ENCODE measurements at places on chromosomes 3 and 15.
A peak's percentile ranks its signal among the peaks of the same experiment; 100 is the strongest.

- no peaks in the 10 kb centered on the region for H3K27me3 ChIP-seq
- H3K4me3 ChIP-seq: no peak overlapping the region
- no peaks in the 10 kb centered on the region for H3K36me3 ChIP-seq
Measured at GRCh38 chr3:32435911-32436815, 44.5 kb downstream of the CMTM7 start.

DNA sequence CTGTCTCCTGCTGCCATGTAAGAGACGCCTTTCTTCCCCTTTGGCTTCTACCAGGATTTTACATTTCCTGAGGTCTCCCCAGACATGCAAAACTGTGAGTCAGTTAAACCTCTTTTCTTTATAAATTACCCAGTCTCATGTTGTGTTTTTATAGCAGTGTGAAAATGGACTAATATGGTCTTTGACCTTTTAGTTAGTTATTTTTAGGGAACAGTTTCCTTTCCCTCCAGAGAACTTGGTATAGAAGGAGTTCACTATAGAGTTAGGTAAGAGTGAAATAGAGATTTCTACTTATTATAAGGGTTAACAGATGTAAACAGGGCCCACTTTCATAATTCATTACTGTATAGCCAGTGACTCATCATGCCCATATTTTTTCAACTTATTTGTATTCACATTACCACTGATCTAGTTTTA lies 170.9 kb downstream of the UNC13C start:
- H3K27ac ChIP-seq: no peak overlapping the region
- DNase-seq: no peak

DNA sequence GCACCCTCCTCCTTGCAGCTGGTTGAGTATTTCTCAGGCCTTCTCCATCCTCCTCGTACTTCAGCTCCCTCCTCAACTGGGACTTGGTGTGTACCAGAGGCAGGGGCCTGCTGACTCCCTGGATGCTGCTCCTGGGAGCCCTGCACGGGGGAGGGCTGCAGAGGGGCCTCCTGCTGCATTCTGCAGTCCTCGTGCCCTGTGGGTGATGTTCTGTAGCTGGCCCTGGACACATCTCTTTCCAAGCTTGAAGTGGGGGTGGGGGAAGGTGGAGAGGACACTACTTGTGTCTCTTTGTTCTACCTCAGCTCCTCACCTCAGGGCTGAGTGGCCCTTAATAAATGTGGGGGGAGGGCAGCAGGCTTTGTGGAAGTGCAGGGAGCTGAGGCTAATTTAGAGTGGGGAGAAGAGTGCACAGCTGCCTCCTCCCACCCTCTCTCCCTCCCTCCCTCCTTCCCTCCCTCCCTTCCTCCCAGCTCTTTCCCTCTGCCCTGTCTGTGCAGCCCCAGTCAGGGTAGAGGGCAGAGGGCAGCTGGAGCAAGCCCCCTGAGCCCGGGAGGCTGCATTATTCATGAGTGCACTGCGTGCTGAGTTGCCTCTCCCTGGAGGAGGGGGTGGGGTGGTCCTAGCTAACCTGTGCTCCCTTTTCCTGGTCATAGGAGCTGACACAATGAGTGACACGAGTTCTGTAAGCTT lies 3.7 kb upstream of the GRM2 start:
- H3K4me3 ChIP-seq: no peak overlapping the region
- H3K27ac ChIP-seq: no peak overlapping the region
- DNase-seq: peak; percentile 47
- H3K4me1 ChIP-seq: peaks cover 43% of the 10 kb centered on the region

GRCh38 chr3:23619705-23620637 lies 185.8 kb upstream of the UBE2E1 start:
- no peaks in the 10 kb centered on the region for H3K36me3 ChIP-seq
- H3K4me1 ChIP-seq: no peaks in the 10 kb centered on the region
- DNase-seq: no peak
- H3K27me3 ChIP-seq: no peaks in the 10 kb centered on the region

DNA sequence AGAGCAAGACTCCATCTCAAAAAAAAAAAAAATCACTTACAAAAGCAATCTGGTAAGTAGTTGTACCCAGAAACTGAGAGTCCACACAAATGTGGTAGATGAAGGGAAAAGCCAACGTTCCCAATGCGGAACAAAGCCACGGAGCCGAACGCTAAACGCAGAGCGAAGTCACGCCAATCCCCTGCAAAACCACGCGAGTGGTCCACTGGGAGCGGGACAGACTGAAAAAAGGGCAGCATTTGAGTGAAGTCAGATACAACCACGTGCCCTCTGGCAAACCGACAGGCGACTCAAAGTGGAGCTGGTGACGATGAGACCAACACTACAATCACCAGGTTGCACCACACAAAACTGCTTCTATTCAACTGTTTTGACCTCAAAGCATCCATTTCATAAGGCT lies 246.1 kb upstream of the LYSMD4 start:
- H3K27me3 ChIP-seq: no peaks in the 10 kb centered on the region
- no peaks in the 10 kb centered on the region for H3K36me3 ChIP-seq
- H3K4me1 ChIP-seq: peaks cover 6% of the 10 kb centered on the region
- no peak overlapping the region for H3K27ac ChIP-seq
- H3K4me3 ChIP-seq: no peak overlapping the region

DNA sequence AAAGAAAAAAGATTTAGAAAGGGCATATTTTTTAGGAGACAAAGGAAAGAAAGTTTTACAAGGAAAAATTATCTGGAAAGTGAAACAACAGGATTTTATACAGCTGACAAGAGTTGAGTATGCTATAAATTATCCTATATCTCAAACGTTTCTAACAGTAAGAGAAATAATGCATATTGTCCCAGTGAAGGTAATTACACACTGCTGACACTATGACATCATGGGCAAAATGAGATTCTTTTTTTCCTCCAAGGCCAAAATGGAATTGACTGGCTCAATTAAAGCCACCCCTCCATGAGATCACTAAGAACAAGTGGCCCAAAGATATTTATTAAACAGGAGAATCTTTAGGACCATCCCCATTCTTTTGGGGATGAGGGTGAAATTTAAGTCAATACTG lies 72.0 kb upstream of the CDIN1 start:
- DNase-seq: no peak
- H3K4me1 ChIP-seq: no peaks in the 10 kb centered on the region
- no peaks in the 10 kb centered on the region for H3K36me3 ChIP-seq

DNA sequence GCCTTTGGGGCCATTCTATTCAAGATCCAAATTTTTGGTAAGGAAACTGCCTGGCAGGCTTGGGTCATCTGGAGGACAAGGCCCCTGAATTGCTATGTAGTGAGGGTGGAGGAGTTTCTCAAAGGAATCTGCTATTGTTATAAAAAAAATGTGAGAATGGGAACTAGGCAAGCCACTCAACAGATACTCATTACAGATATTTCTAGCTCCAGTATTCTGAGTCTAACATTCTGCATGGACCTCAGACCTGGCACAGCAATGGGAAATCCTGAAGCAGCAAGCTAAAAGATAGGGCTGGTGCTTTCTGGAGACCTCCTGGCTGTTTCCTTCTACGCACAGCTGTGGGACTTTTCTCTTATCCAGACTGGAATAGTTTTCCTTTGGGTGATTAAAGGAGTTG lies 430.7 kb upstream of the RBMS3 start:
- no peaks in the 10 kb centered on the region for H3K36me3 ChIP-seq
- H3K4me1 ChIP-seq: no peaks in the 10 kb centered on the region
- no peak for DNase-seq
- H3K4me3 ChIP-seq: no peak overlapping the region
- no peaks in the 10 kb centered on the region for H3K27me3 ChIP-seq
- H3K27ac ChIP-seq: no peak overlapping the region
